ENCODE measurements at places on chromosomes 13 and 19.

DNA sequence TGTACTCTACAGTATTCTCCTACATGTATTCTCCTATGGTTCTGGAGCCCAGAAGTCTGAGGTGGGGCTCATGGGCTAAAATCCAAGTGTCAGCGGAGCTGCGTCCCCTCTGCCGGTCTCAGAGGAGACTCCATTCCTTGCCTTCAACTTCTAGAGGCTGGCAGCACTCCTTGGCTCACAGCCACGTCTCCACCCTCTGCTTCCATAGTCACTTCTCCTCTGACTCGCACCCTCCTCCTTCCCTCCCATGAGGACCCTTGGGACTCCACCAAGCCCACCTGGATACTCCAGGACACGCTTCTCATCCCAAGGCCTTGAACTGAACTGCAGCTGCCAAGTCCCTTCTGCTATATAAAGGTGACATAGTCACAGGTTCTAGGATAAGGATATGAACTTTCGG is 27.8 kb downstream of the DHRS12 start:
- DNase-seq, result no peak

DNA sequence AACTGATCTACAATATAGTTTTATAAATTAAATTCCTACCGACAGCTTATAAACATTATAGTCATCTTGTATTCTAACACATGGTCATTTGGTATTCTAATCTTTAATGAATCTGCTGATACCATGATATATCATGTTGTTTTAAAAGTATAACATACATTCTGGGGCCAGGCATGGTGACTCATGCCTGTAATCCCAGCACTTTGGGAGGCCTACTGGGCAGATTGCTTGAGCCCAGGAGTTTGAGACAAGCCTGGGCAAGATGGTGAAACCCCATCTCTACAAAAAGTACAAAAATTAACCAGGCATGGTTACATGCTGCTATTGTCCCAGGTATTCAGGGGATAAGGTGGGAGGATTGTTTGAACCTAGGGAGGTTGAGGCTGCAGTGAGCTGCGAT is 3.1 kb downstream of the ZNF383 start:
- DNase-seq, result no peak

DNA sequence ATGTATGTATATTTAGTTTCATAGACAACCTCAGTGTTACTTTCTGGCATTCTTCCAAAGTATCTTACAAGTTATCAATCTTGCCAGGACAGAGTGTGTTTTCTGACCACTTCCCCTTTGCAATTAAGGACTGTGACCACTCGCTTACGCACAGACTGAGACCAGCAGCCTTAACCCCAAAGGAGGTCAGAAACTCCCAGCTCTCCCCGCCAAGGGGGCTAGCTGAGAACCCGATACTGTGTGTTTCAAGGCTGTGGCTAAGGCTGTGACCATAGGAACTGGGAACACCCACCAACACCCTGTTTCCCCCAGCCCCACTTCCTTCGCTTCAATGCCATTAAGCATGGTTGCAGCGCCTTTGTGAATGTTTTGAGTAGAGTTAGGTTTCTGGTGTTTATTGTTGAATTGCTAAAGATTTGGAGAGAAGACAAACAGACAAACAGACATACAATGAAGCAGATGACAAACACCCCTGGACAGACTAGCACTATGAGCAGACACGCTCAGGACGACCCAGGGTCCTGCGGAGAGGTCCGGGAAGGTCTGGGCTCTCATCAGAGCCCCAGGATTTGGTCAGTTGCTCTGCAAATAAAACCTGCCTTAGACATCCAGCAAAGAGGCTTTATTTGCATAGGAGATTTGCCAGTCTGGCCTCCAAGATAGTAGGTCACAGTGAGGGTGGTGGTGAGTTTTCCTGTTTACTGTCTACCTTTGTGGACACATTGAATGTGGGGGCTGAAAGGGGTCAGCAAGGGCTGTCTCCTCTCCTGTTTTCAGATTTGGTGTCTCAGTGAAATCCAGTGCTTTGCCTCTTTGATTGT is 25.0 kb upstream of the TNFSF11 start:
- DNase-seq, result peak; percentile 20

GRCh38 chr13:103107580-103107979 is 41.4 kb upstream of the SLC10A2 start:
- no peak for DNase-seq
